Fibroblast of skin of scalp (primary cell): ENCODE measurements at places on chromosomes 13 and 19.

GRCh38 chr13:39959497-39960144, 304.2 kb downstream of the COG6 start:
- DNase-seq, result no peak

- DNase-seq, result no peak
These were observed 13.8 kb downstream of the FGF21 start for GRCh38 chr19:48768994-48769713.

GRCh38 chr19:7295912-7296536, 1.8 kb upstream of the INSR start:
- DNase-seq, result no peak

- no peak for DNase-seq
These were observed 39.7 kb upstream of the RNF113B start for GRCh38 chr13:98216711-98217285.

DNA sequence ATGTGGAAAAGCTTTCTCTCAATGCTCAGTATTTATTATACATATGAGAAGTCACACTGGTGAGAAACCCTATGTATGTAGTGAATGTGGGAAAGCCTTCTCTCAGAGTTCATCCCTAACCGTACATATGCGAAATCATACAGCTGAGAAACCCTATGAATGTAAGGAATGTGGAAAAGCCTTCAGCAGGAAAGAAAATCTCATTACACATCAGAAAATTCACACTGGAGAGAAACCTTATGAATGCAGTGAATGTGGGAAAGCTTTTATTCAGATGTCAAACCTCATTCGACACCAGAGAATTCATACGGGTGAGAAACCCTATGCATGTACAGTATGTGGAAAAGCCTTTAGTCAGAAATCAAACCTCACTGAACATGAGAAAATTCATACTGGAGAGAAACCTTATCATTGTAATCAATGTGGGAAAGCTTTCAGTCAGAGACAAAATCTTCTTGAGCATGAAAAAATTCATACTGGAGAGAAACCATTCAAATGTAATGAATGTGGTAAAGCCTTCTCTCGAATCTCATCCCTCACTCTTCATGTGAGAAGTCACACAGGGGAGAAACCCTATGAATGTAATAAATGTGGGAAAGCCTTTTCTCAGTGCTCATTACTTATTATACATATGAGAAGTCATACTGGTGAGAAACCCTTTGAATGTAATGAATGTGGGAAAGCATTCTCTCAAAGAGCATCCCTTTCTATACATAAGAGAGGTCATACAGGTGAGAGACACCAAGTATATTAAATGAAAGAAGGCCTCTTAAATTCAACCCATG, 34.4 kb downstream of the ZNF568 start:
- DNase-seq, result no peak

GRCh38 chr19:44476559-44477408, 23.5 kb downstream of the ZNF180 start:
- peak; percentile 9 for DNase-seq

DNA sequence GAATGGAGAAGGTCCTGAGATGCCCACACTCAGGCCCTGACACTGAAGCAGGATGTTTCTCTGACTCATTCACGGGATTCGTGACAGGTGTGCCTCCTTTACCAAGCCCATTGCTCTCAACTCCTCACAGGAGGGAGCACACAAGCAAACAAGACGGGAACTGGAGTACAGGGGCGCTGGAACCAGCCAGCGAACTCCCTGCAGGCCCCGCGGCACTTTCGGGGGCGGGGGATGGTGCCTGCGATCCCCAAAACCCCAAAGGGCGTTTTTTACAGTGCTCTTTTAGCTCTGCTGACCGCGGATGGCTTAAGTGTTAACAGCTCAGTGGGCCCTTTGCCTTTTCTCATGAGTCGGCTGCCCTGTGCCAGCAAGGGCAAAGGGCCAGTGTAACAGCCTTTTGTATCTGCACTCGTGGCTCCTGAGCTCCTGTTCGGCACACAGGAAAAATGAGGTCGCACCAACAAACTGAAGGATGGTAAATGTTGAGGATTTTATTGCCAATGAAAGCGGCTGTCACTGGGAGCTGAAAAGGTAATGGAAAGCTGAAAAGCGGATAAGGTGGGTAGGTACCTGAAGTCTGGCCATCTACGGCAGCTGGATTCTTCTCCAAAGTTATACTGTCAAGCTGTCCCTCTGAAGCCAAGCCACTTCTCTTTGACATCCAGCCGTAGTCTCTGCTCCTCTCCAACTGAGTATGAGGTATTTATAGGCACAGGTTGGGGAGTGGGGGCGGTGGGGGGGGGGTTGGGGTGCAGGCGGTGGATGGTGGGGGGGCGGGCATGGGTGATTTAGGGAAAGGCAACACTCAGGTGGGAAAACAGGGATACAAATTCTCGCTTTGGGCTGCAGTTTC, 65.0 kb upstream of the TRPC4 start:
- DNase-seq, result no peak

DNA sequence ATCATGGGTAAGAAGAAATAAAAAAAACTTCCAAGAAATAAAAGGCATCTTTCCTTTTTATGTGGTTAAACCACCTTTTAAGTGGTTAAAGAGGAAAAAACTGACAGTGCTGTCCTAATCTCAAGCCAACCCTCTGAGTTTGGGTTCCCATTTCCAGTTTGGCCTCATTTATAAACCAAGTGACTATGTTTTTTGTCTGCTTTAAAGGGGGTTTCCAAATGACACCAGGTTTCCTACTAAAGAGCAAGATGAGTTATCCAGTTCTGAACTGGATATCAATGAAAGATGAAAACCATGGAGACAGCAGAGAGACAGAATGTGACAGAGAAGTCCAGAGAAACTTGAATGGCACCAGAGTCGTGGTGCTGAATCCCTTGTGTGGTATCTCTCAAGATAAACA, 251.5 kb downstream of the ABCC4 start:
- DNase-seq, result no peak

GRCh38 chr19:18049385-18049784, 37.3 kb downstream of the IL12RB1 start:
- DNase-seq, result no peak

- DNase-seq, result no peak
These were observed 4.2 kb downstream of the ZNF506 start for GRCh38 chr19:19817357-19817756.

DNA sequence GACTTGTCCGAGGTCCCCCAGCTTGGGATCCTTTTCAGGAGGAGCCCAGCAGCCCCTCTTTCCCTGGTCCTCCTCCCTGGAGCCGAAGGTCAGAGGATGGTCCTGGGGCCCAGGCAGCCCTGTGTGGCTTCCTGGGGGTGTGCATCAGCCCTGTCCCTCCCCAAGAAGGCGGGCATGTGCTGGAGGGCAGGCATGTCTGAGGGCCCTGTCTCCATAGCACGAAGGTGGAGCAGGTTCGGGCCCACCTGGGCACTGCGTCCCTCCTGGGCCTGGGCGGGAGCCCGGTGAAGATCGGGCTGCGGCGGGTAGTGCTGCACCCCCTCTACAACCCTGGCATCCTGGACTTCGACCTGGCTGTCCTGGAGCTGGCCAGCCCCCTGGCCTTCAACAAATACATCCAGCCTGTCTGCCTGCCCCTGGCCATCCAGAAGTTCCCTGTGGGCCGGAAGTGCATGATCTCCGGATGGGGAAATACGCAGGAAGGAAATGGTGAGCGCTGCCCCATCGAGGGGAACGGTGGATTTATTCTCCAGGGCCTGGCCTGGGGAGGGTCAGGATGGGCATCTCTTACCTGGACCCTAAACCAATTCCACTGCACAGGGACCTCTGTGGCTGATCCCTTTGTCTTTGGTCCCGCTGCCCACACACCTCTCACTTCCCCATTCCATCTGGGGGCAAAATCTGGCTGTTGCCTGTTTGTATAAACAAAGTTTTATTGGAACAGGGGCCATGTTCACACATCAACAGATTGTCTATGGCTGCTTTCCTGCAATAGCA, 10.9 kb downstream of the TIMM13 start:
- no peak for DNase-seq

- no peak for DNase-seq
These were observed 7.4 kb downstream of the LINGO3 start for GRCh38 chr19:2300533-2300932.

GRCh38 chr13:26477681-26478080, 79.8 kb upstream of the WASF3 start:
- no peak for DNase-seq

DNA sequence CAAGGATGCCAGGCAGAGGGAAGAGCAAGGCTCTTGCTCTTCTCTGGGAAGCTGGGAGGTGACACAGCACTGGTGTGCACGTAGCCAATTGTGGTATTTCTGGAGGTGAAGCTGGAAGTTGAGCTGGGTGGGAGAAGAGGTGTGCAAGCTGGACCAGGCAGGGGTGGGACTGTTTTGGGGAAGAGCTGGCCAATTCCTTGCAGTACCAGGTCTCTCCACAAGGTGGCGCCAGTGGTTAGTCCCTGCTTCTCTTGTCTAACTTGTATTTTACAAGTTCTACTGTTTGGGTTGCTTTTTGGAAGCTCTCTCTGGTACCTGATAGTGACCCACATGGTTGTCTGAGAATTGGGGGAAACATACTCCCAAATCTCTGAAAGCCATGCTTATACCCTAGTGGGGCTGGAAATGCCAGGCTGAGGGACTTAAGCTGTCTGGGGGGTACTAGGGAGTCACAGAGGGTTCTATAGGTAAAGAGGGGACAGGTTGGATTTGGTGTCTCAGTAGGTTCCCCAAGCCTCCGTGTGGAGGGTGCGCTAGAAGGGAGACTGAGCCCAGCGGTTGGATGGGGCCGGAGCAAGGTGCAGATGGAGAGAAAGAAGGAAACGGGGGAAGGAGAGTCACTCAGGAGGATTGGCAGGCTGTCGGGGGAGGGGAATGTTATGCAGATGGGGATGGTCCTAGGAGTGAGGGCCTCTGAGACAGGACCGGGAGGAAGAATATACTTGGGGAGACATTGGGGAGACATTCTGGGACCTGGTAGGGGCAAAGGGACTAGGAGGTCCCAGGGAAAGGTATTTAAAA, 3.0 kb downstream of the HPN start:
- DNase-seq, result peak; percentile 48

GRCh38 chr13:24630851-24631620, 49.2 kb upstream of the ATP12A start:
- DNase-seq, result no peak

- DNase-seq, result no peak
These were observed 73.7 kb upstream of the PCDH9 start for GRCh38 chr13:67303661-67304333.

DNA sequence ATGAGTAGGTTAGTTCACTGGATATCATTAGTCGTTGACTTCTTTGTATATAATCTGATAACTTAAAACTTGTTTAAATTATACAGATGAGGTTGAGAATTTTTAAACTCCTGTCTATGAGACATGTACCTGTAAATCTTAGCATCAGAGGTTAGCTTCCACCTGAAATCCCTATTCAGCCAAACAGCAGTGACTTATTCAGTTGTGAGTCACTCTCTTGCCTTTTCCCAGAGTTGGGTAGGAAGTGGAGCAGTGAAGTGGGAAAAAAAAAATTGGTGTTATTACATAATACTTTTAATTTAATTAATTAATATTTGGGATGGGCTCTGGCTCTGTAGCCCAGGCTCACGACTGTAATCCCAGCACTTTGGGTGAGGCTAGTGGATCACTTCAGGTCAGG, 32.9 kb downstream of the ZNF701 start:
- no peak for DNase-seq

DNA sequence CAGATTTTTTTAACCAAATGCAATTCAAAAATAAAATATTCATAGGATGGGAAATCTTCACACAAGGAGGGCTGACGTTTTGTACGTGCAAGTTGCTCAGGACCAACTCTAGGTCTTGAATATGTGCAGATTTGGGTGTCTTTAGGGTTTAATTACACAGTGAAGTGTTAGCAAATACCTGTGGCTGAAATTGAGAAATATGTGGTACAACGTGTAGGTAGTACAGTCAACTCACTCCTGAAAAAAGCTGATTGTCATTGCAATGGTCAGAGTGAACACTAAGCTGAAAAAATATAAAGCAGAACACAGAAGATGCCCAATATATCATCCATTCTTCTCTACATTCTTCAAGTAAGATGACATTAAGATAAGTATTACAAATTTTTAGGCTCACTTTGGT, 314.3 kb downstream of the SLITRK1 start:
- no peak for DNase-seq

- DNase-seq, result peak; percentile 93
These were observed 1.0 kb downstream of the FSTL3 start for GRCh38 chr19:677201-677600.

DNA sequence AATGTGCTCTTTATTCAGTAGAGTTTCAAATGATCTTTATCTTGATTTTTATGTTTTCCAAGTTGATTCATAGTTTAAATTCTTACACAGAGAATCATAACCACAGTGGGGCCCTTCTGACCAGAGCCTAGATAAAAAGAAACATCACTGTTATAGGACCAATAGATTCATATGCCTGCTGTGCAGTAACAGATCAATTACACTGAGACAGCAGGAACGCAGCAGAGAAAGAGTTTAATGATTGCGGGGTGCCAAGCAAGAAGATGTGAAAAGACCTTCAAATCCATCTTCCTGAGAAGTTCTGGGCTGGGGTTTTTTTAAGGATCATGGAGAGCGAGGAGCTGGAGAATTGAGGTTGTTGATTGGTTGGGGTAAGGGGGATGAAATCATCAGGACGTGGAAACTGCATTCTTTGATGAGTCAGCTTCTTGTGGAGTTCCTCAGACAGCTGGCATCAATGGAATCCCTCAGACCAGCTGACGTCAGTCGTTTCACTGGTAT, 346.6 kb downstream of the TBC1D4 start:
- peak; percentile 98 for DNase-seq

GRCh38 chr13:80705371-80706163, 364.6 kb upstream of the SPRY2 start:
- no peak for DNase-seq

DNA sequence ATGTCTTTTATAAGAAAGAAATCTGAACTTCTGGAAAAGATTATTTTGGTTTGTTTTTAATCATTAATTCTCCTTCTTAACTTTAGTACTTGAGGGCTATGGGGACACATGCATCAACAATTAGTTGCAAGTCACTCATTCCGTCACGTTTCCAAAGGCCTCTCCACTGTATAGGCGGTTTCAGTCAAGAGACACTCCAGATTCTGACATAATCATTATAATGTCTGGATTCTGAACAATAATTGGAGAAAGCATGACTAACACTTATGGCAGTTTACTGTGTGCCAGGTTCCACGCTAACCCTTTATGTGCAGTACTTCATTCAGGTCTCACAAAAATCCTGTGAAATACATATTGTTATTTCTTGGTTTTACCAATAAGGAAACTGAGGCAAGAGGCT, 71.9 kb downstream of the TNFRSF19 start:
- DNase-seq, result peak; percentile 44

GRCh38 chr13:89890806-89891205, 1456.7 kb upstream of the MIR17HG start:
- no peak for DNase-seq

DNA sequence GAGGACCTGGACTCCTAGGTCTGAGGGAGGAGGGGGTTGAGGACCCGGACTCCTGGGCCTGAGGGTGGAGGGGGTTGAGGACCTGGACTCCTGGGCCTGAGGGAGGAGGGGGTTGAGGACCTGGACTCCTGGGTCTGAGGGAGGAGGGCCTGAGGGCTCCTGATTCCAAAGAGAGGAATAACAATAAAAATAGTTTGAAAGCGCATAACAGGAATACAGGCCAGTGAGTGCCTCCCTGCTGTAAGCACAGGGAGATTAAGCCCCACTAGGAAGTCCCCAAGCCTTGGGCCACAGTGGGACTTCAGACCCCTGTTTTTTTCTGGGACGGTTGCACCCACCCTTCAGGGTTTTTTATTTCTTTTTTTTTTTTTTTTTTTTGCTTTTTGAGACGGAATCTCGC, 1.2 kb upstream of the SBK2 start:
- no peak for DNase-seq
